NCI-H748 treated with DMSO at 0.1 percent for 48 hours (cell line): ENCODE measurements at places on chromosomes 13 and 19.

- DNase-seq = no peak
These were observed 384.9 kb downstream of the KCNRG start for GRCh38 chr13:50400035-50400726.

GRCh38 chr13:73303851-73304250, 245.0 kb downstream of the KLF5 start:
- no peak for DNase-seq

- DNase-seq = no peak
These were observed 566 bp downstream of the TIMM13 start for GRCh38 chr19:2426611-2427428.

- no peak for DNase-seq
These were observed 4.8 kb upstream of the DAPK3 start for GRCh38 chr19:3975637-3976087.

GRCh38 chr13:27980280-27980998, 8.1 kb downstream of the URAD start:
- DNase-seq = no peak

- DNase-seq = no peak
These were observed 4.1 kb upstream of the ICAM3 start for GRCh38 chr19:10343495-10343894.

DNA sequence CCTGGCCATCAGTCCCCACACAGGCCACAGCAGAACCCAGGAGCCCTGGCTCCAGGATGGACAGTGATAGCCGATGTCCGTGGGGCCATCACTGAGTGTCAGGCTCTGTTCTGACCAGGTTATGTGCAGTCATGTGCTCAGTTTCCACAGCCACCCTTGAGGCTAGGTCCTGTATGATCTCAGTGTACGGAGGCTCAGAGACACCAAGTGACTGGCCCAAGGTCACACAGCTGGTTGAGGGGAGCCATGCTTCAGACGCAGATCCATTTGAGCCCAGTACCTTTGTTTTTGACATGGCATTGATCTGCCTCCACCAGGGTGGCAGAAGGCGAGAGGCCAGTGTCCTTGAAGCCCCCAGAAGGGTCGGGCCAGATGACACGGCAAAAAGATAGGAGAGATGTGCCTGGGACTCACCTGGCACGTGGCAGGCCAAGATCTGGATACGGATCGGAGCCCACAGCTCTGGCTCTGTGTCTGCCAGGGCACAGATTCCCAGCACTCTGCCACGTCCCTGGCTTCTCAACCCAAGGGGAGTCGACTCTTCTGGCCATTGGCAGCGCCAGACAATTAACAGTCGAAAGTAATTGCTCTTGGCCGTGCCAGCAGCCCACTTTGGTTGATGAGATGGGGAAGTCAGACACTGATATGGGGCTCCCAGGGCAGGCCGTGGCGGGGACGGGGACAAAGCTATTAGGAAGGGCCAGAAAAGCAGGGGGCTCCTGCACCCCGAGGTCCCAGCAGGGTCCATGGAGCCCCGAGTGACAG, 15.6 kb downstream of the EVI5L start:
- DNase-seq = no peak

- no peak for DNase-seq
These were observed 152.8 kb upstream of the IRS2 start for GRCh38 chr13:109939180-109939579.

DNA sequence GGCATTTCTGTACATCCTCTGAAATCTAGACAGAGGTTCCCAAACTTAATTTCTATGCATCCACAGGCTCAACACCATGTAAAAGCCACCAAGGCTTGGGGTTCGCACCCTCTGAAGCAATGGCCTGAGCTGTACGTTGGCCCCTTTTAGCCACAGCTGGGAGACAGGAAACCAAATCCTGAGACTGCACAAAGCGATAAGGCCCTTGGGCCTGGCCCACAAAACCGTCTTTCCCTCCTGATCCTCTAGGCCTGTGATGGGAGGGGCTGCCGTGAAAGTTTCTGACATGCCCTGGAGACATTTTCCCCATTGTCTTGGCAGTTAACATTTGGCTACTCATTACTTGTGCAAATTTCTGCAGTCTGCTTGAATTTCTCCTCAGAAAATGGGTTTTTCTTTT, 766.4 kb downstream of the GPC5 start:
- no peak for DNase-seq

DNA sequence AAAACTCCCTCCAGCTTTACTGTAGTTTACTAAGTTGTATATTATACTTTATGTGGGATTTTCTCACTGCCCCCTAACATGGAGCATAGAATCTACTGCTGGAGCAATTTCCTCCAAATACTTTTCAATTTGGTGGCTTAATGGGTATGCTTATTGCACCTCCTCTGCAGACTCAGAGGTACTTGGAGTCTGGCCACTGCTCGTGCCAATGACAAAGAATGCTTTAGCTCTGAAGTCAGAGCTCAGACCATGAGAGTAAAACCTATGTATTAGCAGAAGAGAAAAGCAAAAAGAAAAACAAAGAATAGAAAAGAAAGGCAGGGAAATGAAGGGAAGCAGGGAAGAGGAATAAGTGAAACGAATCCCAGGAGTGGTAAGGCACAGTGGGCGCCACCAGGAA, 71.9 kb downstream of the SUCLA2 start:
- DNase-seq = no peak

GRCh38 chr19:48964205-48965039, 687 bp upstream of the FTL start:
- no peak for DNase-seq

DNA sequence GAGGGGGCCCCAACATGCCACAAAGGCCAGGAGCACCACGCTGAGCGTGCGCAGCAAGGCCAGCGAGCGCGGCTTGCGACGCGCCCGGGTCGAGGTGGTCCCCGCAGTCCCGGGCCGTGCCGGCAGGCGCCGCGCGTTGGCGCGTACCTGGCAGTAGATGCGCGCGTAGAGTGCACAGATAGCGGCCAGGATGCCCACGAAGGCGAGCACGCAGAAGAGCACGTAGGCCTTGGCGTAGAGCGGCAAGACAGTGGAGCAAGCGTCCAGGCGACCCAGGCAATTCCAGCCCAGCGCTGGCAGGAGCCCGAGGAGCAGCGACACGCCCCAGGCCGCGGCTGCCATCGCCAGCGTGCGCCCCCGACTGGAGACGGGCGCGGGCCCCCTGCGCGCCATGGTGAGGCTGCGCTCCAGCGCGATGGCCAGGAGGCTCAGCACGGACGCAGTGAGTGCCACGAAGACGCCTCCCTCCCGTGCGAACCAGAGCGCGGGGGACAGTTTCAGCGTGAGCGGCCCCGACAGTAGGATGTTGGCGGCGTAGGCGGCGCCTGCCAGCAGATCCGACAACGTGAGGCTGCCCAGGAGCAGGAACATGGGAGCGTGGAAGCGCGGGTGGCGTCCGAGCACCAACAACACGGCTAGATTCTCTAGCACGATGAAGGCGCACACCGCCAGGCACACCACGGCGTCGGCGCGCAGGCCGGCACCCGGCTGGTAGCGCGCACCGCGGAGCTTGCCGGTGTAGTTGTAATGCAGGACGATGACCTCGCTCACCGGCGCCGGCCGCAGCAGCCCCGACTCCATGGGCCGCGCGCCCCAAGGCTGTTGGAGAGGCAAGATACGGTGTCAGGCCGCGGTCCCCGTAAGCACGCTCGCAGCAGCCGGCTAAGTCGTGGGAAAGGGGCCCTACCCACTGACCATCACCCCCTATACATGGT, 2.8 kb downstream of the S1PR5 start:
- DNase-seq = no peak

DNA sequence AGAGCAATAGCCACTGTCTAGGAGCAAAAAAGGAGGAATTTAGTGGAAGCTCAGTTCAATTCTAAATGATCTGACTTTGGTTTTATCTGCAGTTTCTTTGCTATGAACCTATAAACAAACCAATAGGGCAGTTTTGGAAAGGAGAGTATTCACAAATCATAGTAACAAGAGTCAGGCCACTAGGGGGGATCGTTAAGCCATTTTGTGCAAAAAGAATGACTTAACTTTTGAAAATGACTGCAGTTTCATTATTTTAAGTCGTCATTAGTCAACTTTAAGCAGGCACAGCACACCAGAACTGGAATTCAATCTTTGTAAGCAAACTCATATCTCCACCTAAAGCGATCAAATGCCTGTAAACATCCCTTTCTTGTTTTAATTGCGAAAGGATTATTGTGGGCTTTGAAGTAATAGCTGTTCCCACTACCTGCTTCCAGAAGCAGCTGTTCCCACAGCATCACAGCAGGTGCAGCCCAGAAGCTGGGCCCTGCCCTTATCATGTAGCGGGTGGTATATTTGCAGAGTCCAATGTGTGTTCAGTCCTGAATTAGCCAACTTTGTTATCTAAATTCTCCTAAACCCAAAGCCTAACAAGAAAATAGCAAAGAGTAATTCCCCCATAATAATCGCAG, 51.5 kb downstream of the SOX21 start:
- peak; percentile 73 for DNase-seq

GRCh38 chr19:49589502-49589905, 1.5 kb upstream of the PRR12 start:
- DNase-seq = peak; percentile 58

DNA sequence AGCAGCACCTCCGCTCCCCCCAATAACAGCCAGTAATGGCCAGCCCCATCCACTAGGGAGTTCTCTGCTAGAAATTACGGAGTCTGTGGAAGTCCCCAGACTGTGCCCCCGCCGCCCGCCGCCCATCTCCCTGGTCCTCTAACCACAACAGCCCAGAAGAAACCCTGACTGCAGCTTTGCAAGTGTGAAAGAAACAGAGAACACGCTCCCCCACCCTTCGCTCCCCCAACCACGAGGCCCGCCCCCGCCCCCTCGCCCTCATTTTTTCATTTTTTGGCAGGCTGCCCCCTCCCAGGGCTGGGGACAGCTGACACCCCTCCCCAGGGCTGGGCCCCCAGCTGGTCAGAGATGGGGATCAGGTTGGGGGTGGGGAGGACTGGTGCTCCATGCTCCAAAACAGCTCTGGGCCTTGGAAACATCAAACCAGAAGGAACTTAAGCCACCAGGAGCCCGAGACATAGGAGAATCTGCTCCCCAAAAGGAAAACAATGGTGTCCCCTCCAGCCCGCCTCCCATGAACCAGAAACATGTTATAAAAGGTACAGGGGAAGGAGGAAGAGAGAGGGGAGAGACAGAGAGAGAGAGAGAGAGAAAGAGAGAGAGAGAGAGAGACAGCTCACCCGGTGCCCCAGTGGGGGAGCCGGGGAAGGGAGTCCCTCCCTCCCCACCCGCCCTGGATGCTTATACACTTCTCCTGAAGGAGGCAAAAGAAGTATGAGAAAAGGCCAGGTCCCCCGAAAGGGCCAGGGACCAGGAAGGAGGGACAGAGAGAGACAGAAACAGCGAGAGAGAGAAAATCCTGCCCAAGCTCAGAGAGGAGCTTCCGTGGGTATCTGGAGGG, 29.8 kb upstream of the ASF1B start:
- DNase-seq = no peak

- DNase-seq = no peak
These were observed 2.4 kb downstream of the CUL4A start for GRCh38 chr13:113211774-113212173.

DNA sequence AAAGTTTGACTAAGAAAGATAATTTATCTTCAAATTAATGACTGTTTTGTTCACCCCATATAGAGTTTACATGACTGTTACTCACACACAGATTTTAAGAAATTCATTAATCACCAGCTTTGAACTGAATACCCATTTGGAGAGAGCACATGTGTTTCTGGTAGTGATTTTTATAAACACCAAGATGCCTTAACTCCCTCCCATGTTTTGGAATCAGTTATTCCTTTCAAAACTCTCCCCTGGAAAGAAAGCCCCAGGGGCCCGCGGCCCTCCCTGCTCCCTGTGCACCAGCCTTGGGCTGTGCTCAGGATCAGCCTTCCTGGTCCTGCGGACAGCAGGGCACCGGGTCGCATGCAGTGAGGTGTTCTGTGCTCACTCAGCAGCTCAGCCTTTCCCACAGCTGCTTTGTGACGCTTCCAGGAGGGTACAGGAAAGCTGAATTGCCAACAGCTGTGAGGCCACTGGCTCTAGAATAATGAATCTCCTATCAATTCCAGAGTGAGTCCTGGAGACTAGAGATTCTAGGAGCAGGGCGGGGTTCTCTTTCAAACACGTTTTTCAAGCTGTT, 483.2 kb downstream of the EFNB2 start:
- DNase-seq = no peak

DNA sequence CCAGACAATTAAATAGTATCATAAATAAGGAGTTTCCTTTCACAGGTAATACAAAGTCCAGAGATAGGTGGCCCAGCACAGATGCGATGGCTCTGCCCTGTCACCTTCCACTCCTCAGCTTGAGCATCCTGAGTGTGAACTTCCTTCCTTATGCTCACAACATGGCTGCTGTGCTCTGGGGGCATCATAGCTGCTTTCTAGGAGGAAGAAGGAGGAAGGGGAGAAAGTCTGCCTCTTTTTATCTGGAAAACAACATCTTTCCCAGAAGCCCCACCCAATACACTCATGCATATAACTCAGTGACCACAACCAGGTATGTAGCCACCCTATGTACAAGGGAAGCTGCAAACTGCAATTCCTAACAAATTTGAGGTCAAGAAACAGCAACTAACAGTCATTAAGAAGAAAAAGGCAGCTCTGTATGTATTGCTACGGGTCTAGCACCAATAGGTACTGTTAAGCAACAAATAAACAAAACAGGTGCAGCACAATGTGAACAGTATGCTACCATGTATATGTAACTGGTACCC, 201.2 kb upstream of the UBL3 start:
- no peak for DNase-seq

DNA sequence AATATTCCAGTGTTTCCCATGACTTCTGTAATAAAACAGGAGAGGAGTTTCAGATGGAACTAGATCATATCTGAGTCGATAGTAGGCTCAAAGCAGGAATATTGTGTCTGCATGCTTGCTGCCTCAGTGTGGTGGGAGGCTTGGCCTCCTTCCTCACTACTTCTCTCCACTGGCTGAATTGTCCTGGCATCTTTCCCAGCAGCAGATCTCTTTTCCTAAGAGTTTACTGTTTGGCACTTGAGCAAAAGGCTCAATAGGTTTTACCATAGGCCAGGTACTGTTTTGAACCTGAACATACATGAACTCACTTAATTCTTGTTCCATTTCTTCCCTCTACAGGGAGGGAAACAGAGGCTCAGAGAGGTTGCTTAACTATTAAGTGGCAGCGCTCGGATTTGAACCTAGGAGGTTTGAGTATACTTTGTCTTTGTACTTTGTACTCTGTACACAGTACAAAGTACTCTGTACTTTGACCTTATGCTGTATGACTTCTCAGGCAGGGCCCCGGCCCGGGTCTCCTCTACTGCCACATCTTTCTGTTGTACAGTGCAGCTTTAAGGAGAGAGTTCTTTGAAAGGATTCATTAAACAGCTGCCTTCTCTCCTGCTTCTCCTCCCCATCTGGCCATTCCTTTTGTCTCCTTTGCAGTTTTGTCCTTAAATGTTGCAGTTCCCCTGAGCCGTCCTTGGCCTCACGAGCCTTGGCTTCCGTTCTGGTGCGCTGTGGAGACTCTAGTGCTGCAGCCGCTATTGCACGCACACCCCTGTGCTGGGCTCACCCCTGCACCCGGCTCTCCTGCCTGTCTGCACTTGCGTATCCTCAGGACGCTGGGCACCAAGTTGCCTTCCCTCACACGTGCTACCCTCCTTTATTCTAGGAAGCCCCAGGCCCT, 8.1 kb downstream of the B3GLCT start:
- DNase-seq = no peak
